ENCODE measurements at places on chromosomes 11 and 22.

DNA sequence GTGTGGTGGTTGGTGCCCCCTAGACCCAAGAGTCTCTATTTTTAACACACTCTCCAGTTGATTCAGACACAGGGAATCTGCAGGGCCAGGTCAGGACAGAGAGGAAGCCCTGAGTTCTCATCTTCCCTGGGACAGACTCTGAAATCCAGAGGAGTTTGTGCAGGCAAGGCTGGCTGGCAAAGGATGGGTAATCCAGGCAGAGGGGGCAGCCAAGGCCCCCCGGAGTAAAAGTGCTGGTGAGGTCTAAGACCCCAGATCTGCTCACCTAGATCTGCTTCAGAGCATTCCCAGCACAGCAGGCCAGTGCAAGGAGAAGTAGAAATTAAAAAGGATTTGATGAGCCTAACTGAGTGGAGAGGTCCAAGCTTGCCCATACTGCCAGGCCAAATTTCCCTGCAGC is 40.6 kb upstream of the MN1 start:
- no peak for DNase-seq
- H3K27ac ChIP-seq = no peak overlapping the region
- H3K27me3 ChIP-seq = no peaks in the 10 kb centered on the region

GRCh38 chr22:27213766-27214581 is 556.6 kb downstream of the MIAT start:
- no peaks in the 10 kb centered on the region for H3K36me3 ChIP-seq
- peaks cover 6% of the 10 kb centered on the region for H3K27me3 ChIP-seq
- H3K27ac ChIP-seq = peak overlapping the region; percentile 59
- DNase-seq = no peak

DNA sequence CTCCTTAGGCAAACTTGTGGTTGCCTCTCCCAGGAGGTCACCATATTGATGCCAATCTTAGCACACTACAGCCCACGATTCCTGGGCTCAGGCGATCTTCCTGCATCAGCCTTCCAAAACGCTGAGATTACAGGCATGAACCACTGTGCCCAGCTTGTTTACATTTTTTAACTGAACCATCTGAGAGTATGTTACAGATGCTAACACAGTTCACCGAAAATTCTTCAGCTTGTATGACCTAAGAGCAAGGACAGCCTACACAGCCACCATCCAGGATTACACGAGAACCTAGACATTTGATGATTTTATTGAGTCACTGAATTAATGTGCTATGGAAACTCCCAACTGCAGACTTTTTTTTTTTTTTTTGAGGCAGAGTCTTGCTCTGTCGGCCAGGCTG is 5.8 kb upstream of the LGALS1 start:
- H3K27ac ChIP-seq = no peak overlapping the region
- peaks cover 8% of the 10 kb centered on the region for H3K36me3 ChIP-seq
- H3K27me3 ChIP-seq = no peaks in the 10 kb centered on the region
- DNase-seq = no peak
- peaks cover 32% of the 10 kb centered on the region for H3K4me1 ChIP-seq
- H3K4me3 ChIP-seq = no peak overlapping the region

DNA sequence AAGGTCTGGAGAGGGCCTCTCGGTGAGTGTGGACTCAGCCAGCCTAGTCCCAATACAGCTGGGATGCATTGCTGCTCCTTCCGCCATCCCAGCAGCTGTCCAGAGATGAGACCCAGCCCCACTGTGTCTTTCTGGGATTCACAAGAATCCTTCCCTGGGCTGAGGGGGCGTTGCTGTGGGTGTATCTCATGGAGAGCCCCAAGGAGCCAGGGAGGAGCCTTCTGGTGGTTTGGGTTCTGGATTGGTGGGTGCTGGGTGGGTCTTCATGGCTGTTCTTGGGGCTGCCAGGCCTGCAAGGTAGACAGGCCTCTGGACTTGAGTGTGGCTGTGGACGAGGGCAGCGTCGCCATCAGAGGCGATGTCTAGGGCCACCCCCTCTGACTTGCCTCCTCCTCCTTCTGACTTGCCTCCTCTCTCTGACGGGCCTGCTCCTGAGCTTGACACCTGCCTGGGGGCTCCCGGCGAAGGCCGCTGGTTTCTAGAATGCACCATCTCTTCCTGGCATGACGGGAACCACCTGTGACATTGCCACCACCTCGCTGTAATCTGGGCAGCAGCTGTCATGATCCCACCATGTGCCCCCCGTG is 17.2 kb downstream of the KCNQ1 start:
- H3K4me1 ChIP-seq = peaks cover 85% of the 10 kb centered on the region
- H3K27me3 ChIP-seq = no peaks in the 10 kb centered on the region
- no peaks in the 10 kb centered on the region for H3K36me3 ChIP-seq
- H3K4me3 ChIP-seq = no peak overlapping the region

- H3K4me3 ChIP-seq = peak overlapping the region; percentile 94
- H3K36me3 ChIP-seq = no peaks in the 10 kb centered on the region
- H3K27ac ChIP-seq = peak overlapping the region; percentile 39
- peak; percentile 73 for DNase-seq
- no peaks in the 10 kb centered on the region for H3K27me3 ChIP-seq
These were observed 3.8 kb downstream of the CD81 start for GRCh38 chr11:2380807-2381350.

GRCh38 chr22:32355760-32356159 is 1.9 kb upstream of the RFPL3 start:
- H3K36me3 ChIP-seq = no peaks in the 10 kb centered on the region
- peak; percentile 42 for DNase-seq
- H3K4me3 ChIP-seq = no peak overlapping the region
- H3K4me1 ChIP-seq = no peaks in the 10 kb centered on the region
- no peaks in the 10 kb centered on the region for H3K27me3 ChIP-seq
- H3K27ac ChIP-seq = no peak overlapping the region

DNA sequence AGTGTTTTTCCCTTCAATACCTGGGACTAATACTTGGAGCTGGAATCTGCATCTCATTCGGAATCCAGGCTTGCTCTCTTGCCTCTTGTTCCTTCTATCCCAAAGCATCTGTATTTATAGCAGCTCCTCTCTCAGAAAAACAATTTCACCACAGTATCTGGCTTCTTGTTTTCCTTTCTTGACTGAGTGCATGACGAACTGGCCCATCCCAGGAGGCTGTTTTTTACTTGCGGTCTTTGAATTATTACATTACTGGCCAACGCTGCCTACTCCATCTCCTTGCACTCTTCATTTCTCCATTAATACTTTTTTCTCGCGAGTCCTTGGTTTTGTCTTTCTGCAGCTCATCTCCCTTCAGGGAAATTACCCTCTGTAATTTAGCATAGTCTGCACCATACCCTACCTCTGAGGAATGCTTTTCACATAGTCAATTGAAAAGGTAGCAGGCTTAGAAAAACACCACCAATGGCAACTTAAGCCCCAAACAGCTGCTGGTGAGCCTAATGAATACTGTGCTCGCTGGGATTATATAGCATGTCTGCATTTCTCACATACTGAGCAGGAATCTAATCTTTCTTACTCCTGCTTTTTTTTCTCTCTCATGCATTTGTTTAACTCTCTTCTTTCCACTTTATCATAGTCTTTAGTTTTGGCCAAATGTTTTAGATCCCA is 277.4 kb upstream of the SESN3 start:
- H3K27me3 ChIP-seq = no peaks in the 10 kb centered on the region
- H3K36me3 ChIP-seq = no peaks in the 10 kb centered on the region
- DNase-seq = no peak
- H3K4me3 ChIP-seq = no peak overlapping the region

GRCh38 chr11:44861849-44862557 is 88.7 kb downstream of the TP53I11 start:
- no peak overlapping the region for H3K4me3 ChIP-seq
- no peaks in the 10 kb centered on the region for H3K27me3 ChIP-seq
- H3K27ac ChIP-seq = peak overlapping the region; percentile 58
- DNase-seq = peak; percentile 58

- peaks cover 4% of the 10 kb centered on the region for H3K4me1 ChIP-seq
- H3K27me3 ChIP-seq = no peaks in the 10 kb centered on the region
- no peak overlapping the region for H3K27ac ChIP-seq
- DNase-seq = no peak
These were observed 59.1 kb downstream of the NUP98 start for GRCh38 chr11:3738241-3738640.

DNA sequence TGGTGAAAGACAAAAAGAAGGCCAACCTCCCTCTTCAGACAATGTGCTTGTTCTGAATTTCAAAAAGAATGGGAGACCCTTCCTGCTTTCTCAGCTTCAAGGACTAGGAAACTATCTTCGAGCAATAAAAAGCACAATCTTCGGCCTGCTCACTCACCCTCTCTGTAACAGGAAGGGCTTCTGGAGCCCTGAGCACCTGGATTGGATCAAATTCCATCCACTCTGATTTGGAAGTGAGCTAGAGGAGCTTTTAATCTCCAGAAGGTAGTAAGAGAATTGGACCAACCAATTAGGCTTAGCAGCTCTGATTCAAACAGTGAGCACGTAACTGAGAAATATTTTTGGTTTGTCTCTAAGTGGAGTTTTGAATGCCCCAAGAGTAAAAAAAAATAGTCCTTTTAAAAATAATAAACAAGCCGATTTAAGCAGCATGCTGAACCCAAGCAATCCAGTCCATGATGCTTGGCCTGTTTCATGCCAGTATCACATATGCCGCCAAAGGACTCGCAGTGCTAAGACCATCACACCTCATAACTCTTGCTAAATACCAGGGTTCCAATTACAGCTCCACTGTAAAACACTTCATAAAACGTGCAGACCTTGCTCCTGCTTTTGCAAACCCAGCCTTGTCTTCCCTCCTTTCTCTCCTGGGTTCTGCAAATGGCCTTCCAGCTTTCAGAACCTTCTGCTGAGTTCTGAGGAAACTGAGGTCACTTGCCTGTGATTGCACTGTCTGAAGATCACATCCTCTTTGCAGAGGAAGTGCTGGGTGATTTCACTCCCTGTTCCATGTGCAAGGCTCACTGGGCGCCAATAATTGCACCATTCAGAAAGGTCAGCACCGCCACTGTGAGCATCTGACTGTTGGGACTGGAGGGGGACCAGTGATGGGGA is 74.4 kb downstream of the SLC1A2 start:
- H3K4me1 ChIP-seq = no peaks in the 10 kb centered on the region
- no peak overlapping the region for H3K4me3 ChIP-seq
- no peaks in the 10 kb centered on the region for H3K36me3 ChIP-seq
- no peaks in the 10 kb centered on the region for H3K27me3 ChIP-seq
- DNase-seq = no peak

GRCh38 chr11:127226380-127226779 is 225.8 kb upstream of the KIRREL3 start:
- peak; percentile 52 for DNase-seq
- H3K27ac ChIP-seq = no peak overlapping the region
- H3K4me1 ChIP-seq = no peaks in the 10 kb centered on the region
- H3K27me3 ChIP-seq = no peaks in the 10 kb centered on the region

GRCh38 chr11:34363363-34364084 is 5.7 kb upstream of the ABTB2 start:
- H3K27ac ChIP-seq = no peak overlapping the region
- no peak overlapping the region for H3K4me3 ChIP-seq
- H3K4me1 ChIP-seq = peaks cover 15% of the 10 kb centered on the region
- no peaks in the 10 kb centered on the region for H3K36me3 ChIP-seq
- H3K27me3 ChIP-seq = no peaks in the 10 kb centered on the region

GRCh38 chr22:45861259-45861658 is 115.7 kb downstream of the WNT7B start:
- H3K4me1 ChIP-seq = peaks cover 11% of the 10 kb centered on the region
- H3K36me3 ChIP-seq = peaks cover 17% of the 10 kb centered on the region
- no peak overlapping the region for H3K4me3 ChIP-seq
- H3K27ac ChIP-seq = no peak overlapping the region
- H3K27me3 ChIP-seq = peaks cover 31% of the 10 kb centered on the region

- no peaks in the 10 kb centered on the region for H3K4me1 ChIP-seq
- DNase-seq = no peak
- no peaks in the 10 kb centered on the region for H3K36me3 ChIP-seq
- no peak overlapping the region for H3K4me3 ChIP-seq
These were observed 197.8 kb downstream of the MAML2 start for GRCh38 chr11:96145163-96145585.

DNA sequence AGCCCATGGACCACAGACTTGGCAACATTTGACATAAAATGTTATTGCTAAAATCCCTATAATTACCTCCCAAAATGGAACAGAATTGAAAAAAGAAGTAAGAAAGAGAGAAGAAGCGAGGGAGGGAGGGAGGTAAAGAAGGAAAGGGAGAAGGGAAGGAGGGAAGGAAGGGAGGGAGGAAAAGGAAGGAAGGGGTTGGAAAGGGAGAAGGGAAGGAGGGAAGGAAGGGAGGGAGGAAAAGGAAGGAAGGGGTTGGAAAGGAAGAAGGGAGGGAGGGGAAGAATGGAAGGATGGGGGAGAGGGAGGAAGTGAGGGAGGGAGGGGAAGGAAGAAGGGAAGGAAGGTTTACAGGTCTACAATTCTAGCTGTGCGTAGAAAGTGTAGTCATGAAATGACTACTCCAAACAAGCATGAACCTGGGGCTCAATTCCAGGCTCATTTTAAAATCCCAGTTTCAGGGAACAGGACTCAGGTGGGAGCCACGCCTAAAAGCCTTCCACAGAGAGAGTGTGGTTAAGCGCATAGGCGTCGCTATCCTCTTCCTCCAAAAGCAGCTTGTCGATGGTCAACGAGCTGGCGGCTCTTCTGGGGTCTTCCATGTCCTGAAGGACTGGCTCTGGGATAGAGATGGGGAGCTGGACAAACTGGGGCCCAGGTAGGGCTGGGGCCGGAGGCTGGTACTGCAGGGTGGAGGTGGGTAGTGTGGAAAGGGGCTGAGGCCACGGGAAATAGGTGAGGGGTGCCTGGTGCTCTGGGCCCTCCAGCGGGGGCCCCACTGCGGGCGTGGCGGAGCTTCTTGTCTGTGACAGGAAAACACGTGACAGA is 25.1 kb downstream of the POU2AF1 start:
- H3K36me3 ChIP-seq = no peaks in the 10 kb centered on the region
- no peaks in the 10 kb centered on the region for H3K27me3 ChIP-seq
- H3K4me1 ChIP-seq = peaks cover 39% of the 10 kb centered on the region
- H3K27ac ChIP-seq = peak overlapping the region; percentile 6

GRCh38 chr11:72943664-72944063 is 129.5 kb downstream of the ATG16L2 start:
- H3K36me3 ChIP-seq = no peaks in the 10 kb centered on the region
- no peak overlapping the region for H3K4me3 ChIP-seq
- no peak for DNase-seq
- H3K4me1 ChIP-seq = no peaks in the 10 kb centered on the region
- no peak overlapping the region for H3K27ac ChIP-seq
- H3K27me3 ChIP-seq = no peaks in the 10 kb centered on the region

DNA sequence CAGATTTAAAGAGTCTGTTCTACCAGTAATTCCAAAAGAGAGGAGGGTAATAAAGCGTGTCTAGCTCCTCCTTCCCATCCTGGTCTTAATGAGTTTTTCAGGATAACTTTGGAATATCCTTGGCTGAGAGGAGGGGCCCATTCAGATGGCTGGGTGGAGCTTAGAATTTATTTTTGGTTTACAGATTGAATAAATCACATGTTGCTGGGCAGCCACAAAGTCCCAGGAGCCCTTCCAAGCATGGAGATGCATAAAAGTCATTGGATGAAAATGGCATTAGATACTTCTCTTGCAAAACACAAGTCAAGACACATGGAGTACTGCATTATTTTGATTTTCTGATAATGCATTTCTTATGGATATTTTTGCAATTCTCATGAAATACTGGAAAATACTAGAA is 139.0 kb downstream of the TRPC6 start:
- H3K4me1 ChIP-seq = peaks cover 28% of the 10 kb centered on the region
- no peaks in the 10 kb centered on the region for H3K27me3 ChIP-seq
- DNase-seq = no peak

Measured in stomach (tissue), 19 donors.